GM10248 (cell line): ENCODE measurements at places on chromosomes 4 and X.

DNA sequence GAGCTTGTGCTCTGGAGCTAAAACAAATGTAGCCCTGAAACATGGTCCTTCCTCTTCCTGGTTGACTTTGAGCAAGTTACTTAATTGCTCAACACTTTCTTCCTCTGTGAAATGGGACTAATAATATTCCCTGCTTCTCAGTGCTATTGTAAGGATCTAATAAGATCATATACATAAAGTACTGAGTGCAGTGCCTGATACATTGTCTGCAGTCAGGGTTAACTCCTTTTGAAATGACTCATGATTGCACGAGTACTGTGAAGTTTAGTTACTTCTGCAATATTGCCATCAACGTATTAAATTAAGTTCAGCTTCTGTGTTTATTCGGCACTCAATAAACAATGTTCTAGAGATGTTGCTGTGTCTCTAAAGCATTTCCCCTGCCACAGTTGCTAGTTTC, 91.8 kb upstream of the HPRT1 start:
- no peak for DNase-seq

DNA sequence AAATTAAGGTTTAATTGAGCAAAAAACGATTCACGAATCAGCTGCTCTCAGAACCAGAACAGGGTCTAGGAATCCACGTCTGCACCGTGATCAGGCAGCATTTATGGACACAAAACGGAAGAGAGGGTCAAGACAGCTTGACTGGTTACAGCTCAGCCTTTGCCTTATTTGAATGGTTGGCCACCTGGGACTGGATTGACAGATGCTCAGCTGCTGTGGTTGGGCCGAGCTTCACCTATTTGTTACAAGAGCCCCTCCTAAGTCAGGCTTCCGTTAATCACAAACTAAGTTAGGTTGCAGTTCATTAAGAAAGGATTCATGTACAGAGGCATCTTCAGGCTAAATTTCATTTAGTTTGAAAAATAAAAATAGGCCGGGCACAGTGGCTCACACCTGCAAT, 50.6 kb upstream of the MAN2B2 start:
- no peak for DNase-seq

DNA sequence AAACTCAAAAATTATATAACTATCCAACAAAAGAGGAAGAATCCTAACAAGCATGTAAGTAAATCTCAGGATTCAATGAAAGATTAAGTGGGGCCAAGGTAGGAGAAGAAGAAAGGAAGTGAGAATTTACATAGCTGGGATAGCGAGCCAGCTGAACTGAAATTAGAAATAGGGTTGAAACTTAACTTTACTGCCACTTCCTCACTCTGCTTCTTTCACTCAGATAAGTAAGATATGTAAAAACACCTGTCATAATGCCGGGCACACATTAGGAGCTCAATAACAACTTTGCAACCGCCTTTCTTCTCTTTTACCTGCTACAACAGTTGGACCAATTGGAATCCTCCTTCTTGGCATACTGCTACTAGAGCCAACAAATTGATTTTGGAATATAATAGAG, 129.4 kb downstream of the CNKSR2 start:
- DNase-seq = no peak

DNA sequence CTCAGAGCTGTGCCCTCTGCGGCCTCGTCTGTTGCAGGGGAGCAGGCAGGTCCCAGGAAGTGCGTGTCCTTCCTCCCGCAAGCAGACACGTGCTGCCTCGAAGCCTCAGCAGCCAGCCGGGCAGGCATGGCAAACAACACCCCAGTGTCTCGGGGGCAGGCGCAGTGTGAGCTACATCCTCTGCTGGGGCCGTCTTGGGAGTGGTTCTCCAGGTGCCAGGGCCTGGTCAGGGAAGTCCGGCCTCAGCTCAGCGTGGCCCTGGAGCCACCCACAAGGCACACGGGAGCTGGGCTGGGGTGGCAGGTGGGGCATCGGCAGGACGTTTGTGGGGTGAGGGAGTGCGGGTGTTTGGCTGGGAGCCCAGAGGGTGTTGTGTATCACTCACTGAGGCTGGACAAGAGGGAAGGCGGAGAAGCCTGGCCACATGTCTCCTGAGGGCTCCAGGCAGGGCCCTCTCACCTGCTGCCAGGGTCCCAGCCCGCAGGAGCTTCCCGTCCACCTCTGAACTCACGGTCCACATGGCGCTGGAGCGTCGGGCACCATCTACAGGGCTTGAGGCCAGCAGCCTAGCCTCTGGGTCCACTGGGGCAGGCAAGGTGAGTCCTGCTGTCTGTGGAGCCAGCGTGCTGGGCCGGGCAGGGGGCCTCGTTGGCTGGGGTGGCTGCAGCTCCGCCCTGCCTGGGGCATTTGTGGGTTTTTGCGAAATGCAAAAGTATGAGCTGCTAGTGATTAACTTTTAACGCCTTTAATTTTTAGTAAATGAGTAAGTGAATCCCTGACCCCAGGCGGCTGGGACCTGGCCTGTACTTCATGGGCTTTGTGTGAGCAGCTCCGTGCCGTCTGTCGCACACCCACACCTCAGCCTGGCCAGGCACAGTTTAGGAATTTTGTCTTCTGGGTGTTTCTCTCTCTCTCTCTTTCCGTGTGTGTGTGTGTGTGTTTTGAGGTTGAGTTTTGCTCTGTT, 17.3 kb upstream of the UVSSA start:
- no peak for DNase-seq

DNA sequence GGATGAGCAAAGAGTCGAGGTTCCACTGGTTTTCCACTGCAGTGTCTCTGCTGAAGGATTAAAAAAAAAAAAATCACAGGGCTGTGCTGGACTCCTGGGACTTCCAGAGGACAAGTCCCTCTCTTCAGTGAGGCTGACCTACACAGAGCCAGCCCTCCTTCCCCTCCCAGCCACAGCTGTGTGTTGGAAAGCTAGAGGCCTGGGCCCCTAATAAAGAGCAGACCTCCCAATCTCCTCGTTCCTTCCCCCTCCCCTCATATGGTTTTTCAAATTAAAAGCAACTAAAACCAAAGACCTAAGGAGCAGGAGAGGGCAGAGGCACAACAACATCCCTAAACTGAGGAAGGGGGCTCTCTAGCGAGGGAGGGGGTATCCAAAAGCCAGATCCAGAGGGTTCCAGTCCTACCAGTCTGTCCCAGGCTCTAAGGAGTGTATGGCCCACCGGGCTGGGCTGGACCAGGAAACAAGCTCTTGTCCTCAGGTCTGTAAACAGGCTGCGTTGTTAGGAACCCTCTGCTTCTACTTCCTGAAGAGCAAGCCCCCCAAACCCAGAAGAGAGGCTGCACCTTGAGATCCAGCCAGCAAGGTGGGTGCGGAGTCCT, 4.0 kb upstream of the PDGFRA start:
- DNase-seq = no peak
